ENCODE measurements at places on chromosomes 11 and 22.

DNA sequence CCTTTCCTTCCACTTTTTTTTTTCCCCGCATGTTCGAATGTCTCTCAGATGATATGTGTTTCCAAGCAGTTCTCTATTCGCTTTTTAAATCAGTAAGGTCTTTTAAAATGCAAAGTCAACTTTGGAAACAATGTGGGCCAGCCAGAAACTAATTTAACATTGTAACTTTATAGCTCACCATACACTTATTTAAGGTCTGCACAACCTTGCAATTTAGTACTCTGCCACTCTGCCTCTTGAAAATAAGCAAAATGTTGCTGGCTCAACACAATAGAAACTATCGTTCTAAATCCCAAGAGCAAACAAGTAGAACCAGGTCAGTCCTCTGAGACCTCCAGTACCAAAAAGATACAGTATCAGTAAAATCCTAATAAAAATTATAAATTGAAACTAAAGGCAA is 109.0 kb downstream of the SIK3 start:
- DNase-seq: no peak

- DNase-seq: no peak
Observed at GRCh38 chr11:1701091-1701807, 4.3 kb downstream of the KRTAP5-6 start.

GRCh38 chr22:19882446-19883381 is 28.0 kb upstream of the GNB1L start:
- DNase-seq: no peak

GRCh38 chr11:82930229-82930628 is 28.7 kb downstream of the DDIAS start:
- no peak for DNase-seq

- DNase-seq: no peak
Observed at GRCh38 chr11:9293646-9294045, 20.7 kb downstream of the TMEM41B start.

DNA sequence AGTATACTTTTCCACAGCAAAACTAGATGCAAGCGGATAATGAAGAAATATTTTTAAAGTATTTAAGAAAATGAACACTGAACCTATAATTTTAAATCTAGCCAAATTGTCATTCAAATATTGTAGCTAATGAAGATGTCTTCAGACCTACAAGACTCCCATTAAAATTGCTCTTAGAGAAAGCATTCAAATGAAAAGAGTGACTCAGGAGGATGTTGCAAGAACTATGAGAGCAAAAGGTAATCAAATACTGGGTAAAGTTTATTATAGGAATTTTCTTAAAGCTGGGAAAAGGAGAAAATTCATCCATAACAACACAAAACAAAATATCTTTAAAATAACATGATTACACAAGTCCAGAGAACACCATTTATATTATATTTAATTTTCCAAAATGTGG is 5.4 kb upstream of the POU2AF1 start:
- DNase-seq: no peak

DNA sequence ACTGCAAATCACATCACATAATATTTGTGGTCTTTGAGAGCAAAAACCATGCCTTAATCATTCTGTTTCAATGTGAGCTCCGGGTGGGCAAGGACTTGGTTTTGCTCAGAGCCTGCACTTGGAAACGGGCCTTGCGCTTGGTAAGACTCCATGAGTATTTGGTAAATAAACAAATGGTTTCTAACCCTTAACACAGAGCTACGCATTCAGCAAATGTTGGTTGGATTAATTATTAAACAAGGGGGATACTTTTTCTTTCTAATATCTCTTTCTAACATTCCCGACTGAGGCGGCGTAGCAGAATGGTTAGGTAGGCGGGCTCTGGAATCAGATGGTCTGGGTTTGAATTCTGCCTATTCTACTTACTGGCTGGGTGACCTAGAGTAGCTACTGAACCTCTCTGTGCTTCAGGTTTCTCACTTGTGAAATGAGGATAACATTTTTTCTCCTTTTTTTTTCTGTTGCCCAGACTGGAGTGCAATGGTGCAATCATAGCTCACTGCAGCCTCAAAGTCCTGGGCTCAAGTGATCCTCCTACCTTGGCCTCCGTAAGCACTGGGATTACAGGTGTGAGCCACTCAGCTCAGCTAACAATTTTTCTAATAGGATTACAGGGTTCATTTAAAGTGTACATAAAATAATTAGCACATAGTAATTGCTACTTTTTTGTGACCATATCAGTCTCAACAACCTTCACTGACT is 3.4 kb upstream of the FAM83F start:
- DNase-seq: no peak

GRCh38 chr22:25348391-25348790 is 129.0 kb downstream of the CRYBB2 start:
- DNase-seq: no peak

- peak; percentile 30 for DNase-seq
Observed at GRCh38 chr11:76371170-76371569, 9.8 kb downstream of the THAP12 start.

DNA sequence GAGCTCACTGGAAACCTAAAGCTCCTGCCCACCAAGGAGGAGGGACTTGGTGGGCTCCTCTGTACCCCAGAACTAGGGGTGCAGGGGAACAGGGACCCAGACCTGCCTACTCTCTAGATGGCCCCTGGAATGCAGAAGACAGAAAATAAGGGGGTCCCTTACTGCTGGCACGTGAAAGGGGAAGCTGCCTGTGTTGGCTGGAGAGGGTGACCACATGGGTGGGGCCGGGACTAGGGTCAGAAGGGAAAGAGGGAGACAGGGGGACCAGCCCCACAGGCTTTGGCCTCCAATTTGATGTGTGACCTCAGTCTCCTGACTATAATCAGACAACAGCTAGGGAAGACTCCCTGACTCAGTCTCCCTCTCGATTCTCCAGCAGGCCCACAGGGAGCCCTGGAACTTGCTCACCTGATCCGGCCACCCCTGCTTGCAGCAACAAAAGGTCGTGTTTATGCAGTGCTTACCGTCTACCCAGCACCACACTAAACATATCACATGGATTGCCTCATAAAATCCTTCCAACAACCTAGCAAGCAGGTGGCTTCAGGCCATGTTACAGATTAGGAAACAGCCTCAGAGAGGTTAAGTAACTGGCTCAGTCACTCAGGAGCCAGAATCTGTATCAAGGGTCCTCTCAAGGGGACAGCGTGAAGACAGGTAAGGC is 10.2 kb downstream of the ARAP1 start:
- DNase-seq: no peak

- no peak for DNase-seq
Observed at GRCh38 chr11:57405271-57405860, 14.9 kb upstream of the PRG2 start.

DNA sequence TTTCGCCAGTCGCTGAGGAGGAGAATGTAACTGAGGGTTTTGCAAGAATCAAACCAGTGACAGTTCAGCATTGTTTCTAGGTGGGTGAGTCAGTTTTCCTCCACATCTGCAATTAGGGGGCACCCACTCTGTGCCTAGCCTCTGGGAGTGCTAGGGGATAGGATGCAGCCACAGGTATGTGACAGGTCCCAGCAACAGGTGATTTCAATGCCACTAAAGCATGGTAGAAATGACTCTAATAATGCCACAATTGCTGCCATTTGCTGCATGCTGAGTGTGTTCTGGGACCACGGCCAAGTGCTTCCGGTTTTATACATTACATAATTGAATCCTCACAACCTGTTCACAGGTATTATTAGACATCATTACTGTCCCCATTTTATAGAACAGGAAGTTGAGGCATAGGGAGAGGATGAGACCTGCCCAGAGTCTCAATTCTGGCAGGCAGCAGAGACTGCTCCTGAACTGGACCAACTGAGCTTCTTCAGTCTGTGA is 556 bp downstream of the CRYBB2 start:
- no peak for DNase-seq

GRCh38 chr11:111269146-111269868 is 23.8 kb downstream of the POU2AF2 start:
- DNase-seq: no peak

GRCh38 chr11:61287338-61287977 is 7.7 kb downstream of the VWCE start:
- no peak for DNase-seq

DNA sequence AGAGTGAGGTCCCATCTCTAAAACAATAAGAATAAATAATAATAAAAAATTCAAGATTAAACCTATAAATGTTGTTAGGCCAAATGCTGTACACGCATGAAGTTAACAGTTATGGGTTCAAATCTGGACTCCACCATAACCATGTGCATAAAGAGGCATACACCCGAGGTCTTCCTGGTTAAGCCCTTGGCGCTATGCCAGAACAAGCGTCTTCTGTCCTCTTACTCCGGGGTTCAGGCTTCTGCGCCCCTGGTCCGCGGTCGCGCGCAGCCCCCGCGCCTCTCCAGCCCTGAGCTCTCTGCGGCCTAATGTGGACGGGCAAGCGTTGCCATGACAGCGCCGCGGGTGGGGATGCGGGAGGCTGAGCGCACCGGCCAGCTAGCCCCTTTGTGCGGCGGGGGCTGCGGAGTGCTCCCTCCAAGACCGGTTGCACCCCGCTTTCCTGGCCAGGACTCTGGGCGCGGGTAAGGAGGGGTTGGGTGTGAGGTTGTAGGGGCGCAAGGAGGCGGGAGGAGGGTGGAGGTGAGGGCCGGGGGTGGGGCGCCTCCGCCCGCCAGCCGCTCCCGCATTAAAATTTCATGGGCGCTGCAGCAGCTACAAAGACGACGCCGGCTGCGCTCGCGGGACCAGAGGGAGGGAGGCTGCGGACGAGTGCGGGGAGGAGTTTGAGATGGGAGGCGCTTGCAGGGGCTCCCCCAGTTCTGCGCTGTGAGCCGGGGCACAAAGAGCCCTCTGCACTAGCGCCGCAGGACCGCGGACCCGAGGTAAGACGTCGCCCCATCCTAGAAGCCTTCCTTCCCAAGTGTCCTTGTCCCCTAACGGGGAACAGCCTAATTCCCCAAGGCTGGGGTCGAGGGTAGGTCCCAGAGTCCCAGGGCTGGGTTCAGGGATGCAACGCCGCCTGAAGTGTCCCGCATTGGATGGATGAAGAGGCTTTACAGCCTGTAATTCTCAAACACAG is at the start of gene MIAT:
MIAT (plus strand) TSS at position 698 of the 961 bp plus-strand sequence.
- DNase-seq: peak; percentile 55

DNA sequence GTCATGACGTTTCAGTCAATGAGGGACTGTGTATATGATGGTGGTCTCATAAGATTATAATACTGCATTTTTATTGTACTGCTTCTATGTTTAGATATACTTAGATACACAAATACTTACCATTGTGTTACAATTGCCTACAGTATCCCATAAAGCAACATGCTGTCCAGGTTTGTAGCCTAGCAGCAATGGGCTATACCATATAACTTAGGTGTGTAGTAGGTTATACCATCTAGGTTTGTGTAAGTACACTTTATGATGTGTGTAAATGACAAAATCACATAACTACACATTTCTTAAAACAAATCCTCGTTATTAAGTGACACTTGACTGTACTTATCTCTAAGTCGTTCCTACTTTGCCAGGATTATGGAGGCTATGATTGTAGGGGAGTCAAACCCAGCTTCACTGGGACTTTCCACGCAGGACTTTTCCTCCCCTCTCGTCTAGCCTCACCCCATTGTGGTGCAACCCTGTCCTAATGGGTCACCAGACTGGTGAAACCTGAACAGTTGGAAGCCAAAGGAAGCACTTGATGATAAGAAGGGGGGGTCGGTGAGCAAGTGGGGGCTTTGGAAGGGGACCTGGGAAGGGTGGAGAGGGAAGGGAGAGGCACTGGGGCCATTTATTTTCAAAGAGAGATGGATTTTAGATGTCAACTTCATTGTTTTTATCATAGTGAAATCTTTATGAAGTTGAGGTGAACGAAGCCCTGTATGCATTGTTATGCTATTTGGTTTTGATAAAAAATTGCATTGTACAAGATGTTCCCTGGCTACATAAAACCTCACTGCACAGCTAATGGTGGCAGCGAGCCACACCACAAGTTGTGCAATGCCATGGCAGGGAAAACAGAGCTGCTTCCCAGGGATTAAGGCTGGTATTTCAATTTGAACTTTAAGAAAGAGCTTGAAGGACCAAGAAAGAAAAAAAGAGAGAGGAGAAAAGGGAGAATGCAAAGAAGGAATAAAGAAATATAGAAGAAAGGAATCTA is 129.1 kb downstream of the EHF start:
- DNase-seq: no peak

DNA sequence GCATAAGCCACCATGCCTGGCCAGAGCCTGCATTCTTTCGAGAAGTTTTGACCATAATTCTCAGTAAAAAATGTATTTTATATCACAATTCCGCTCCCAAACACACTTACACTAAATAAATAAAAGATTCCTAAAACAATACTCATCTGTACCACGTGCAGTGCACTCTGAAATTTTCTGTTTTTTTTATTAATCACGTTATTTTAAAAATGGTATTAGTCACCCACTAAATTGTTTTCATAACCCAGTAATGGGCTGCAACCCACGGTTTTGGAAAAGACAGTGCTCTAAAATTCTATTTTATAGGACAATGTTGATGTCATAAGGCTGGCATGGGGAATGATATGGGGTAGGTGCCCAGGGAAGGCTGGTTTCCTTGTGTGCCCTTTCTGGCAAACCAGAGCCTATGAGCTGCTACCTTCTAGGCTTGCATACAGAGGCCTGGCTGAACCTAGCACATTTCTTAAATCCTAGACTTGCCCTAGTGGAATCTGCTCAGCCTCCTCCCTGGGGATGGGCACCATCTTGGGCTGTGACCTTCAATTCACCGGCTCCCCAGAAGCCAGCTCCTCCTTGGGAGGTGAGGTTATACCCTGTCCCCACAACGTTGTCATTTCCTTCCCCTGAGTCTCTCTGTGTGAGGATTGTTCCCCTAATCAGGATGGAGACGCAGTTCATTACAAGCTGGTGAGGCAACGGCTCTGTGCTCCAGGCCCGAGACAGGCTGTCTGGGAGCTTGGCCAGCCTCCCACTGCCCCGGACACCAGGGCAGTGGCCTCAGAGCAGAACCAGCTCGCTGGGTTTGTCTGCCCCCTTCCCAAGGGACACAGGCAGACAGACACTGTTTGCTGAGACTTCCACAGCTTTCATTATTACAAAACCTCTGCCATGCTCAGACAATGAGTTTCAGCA is 116.5 kb upstream of the NAV2 start:
- no peak for DNase-seq

DNA sequence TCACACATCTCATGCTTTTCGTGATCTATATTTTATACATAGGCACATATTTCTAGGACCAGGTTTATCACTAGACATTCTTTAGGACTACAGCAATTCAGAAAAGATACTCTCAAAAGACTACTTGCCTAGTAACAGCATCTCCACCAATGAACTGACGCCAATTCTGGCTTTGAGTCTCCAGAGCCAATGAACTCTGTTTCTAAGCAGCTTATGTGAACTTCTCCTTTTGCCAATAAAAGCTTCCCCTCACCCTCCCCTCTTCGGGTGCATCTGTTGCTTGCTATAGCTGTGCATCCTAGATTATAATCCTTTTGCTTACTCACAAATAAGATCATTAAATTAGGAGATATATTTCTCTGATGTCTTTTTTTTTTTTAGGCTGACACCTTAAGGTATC is 11.4 kb upstream of the ANKK1 start:
- no peak for DNase-seq
